B cell (primary cell): ENCODE measurements at places on chromosomes 11 and 22.

- H3K4me1 ChIP-seq: peaks cover 70% of the 10 kb centered on the region
- peaks cover 28% of the 10 kb centered on the region for H3K27me3 ChIP-seq
- no peak overlapping the region for H3K4me3 ChIP-seq
- H3K27ac ChIP-seq: no peak overlapping the region
- no peaks in the 10 kb centered on the region for H3K36me3 ChIP-seq
- DNase-seq: no peak
Measured at GRCh38 chr22:50308597-50308935, 1.1 kb upstream of the PLXNB2 start.

DNA sequence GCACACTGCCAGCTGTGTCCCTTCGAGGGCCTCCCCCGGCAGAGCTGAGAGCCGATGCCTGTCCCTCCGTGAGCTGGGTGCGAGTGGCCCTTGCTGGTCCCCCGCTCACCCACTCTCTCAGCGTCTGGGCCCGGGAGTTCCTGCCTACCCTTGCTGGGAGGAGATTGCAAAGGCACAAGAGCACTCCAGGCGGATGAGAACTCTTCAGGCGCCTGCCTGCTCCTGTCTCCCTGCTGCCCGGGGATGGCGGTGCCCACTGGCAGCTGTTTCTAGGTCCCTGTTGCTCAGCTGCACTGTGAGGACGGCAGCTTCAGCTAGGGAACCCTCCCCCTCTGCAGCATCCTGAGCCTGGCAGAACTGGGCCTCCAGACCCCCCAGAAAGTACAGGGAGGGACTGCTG, 61.1 kb downstream of the FLRT1 start:
- no peak overlapping the region for H3K27ac ChIP-seq
- H3K4me3 ChIP-seq: no peak overlapping the region
- no peak for DNase-seq
- H3K36me3 ChIP-seq: no peaks in the 10 kb centered on the region

DNA sequence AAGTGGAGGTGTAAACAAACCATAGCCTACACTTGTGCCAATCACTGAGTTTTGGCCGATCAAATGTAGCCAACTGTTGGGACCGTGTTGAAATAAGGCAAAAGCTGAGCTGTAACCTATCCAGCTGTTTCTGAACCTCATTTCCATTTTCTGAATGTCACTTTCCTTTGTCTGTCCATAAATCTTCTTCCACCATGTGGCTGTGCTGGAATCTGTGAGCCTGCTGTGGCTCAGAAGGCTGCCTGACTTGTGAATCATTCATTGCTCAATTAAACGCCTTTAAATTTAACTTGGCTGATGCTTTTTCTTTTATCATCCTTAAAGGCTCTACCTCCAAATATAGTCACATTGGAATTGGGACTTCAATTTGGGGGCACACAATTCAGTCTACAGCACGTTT, 203.1 kb upstream of the MPPED2 start:
- H3K36me3 ChIP-seq: no peaks in the 10 kb centered on the region
- no peaks in the 10 kb centered on the region for H3K27me3 ChIP-seq
- H3K4me3 ChIP-seq: no peak overlapping the region
- DNase-seq: no peak
- H3K27ac ChIP-seq: no peak overlapping the region

DNA sequence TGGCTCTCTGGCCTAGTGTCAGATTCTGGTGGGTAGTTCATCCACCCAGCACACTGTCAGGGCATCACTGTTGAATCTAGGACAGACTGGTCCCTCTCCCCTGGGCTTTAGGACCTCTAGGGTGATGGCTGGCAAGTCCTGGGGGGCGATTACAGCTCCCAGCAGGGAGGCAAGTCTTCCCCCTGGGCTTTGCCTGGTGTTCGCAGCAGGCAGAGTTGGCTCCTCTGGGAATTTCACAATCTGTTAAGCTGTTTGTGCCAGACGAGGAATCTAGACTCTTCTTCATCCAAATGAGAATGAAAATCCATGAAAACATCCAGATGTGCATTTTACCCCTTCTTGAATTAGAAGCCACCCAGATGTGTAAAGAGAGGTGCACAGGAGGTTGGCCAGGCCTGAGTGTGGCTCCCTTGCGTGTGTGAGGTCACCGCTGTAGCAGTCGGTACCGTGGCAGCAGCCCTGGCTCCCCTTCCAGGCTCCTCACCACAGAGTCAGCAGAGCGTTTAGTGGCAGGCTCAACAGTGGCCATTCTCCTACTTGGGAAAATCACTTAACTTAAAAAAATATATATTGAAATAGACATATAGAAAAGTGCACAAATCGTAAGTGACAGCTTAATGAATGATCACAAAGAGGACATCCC, 99.9 kb upstream of the TBCEL start:
- no peaks in the 10 kb centered on the region for H3K36me3 ChIP-seq
- no peak overlapping the region for H3K27ac ChIP-seq
- H3K27me3 ChIP-seq: no peaks in the 10 kb centered on the region
- H3K4me3 ChIP-seq: no peak overlapping the region
- DNase-seq: no peak

- peak; percentile 48 for DNase-seq
- peaks cover 59% of the 10 kb centered on the region for H3K4me1 ChIP-seq
- H3K36me3 ChIP-seq: peaks cover 54% of the 10 kb centered on the region
- no peak overlapping the region for H3K4me3 ChIP-seq
Measured at GRCh38 chr11:1880746-1881441, 10.8 kb downstream of the PRR33 start.

DNA sequence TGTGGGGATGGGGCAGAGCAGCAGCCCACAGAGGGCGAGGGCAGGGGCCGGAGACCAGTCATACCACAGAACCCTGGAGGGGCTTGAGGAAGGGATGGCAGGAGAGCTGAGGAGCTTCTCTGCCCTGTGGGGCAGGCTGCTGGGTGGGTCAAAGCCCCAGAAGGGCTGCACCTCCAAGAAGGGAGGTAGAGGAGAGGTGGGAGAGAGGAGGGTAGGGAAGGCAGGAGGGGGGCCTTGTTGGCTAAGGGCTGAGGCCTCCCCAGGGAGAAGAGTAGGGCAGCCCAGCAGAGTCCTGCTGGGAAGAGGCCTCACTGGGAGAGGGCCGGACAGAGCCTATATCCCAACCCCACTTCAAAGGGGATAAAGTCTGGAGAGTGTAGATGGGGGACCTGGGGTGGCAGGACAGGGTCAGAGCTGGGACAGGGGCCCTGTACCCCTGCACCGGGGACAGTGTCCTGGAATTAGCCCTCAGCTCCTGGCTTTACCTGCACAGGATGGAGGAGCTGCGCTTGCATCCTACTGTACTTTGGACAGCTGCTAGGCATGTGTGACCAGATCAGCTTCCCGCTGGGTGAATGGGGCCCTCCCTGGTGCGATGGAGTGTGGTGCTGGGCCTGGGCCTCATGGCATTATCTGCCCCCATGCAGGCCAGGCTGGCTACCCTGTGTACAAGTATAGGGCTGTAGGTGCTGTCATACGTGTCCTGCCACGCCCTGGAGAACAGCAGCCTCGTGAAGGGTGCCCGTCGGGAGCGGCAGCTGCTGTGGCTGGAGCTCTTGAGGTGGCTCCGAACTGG, 7.3 kb downstream of the DGCR6L start:
- peaks cover 3% of the 10 kb centered on the region for H3K4me1 ChIP-seq
- no peaks in the 10 kb centered on the region for H3K27me3 ChIP-seq
- no peak for DNase-seq
- no peak overlapping the region for H3K27ac ChIP-seq
- no peak overlapping the region for H3K4me3 ChIP-seq
- no peaks in the 10 kb centered on the region for H3K36me3 ChIP-seq

DNA sequence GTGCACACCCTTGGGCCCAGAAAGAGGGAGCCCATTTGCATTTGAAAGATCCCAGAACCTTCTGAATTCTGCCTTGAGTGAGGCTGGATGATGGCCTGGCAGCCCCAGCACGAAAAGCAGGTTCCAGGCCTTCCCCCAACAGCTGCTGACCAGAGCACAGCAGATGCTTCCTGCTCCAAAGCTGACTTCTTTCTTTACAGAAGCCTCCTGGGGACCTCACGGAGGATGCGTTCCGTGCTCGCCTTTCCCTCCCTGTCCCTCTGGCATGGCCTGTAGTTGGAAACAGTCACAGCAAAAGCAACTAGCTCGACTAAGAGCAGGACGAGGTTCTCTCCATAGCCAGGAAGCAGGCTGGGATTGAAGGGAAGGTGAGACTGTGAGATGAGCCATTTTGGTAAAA, 107.7 kb upstream of the B3GAT1 start:
- H3K4me1 ChIP-seq: no peaks in the 10 kb centered on the region
- H3K27ac ChIP-seq: no peak overlapping the region

- peak overlapping the region; percentile 43 for H3K4me3 ChIP-seq
- H3K27me3 ChIP-seq: peaks cover 56% of the 10 kb centered on the region
- peak; percentile 50 for DNase-seq
- no peak overlapping the region for H3K27ac ChIP-seq
- peaks cover 22% of the 10 kb centered on the region for H3K4me1 ChIP-seq
- no peaks in the 10 kb centered on the region for H3K36me3 ChIP-seq
Measured at GRCh38 chr22:49724893-49725489, 102.7 kb downstream of the BRD1 start.

- H3K27me3 ChIP-seq: no peaks in the 10 kb centered on the region
- no peaks in the 10 kb centered on the region for H3K36me3 ChIP-seq
- DNase-seq: no peak
- no peaks in the 10 kb centered on the region for H3K4me1 ChIP-seq
- H3K4me3 ChIP-seq: no peak overlapping the region
- no peak overlapping the region for H3K27ac ChIP-seq
Measured at GRCh38 chr11:92536883-92537282, 312.3 kb downstream of the FAT3 start.

DNA sequence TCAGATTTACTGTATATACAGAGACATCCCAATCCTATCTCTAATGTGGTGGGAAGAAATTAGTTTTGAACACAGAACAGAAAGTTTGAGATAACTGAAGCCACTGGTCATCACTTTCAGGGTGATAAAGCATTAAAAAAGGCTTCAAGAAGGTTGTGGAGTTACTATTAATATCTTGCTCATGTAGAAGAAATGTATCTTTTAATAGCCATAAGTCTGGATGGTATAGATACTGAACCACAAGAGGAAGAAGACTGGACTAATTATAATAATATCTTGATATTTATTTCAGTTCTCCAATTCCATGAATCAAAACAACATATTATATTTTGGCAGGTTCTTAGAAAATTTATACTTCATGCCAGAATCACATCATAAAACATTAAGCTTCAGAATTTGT, 137.1 kb downstream of the TMEM135 start:
- H3K27ac ChIP-seq: no peak overlapping the region
- no peaks in the 10 kb centered on the region for H3K36me3 ChIP-seq
- no peak overlapping the region for H3K4me3 ChIP-seq

DNA sequence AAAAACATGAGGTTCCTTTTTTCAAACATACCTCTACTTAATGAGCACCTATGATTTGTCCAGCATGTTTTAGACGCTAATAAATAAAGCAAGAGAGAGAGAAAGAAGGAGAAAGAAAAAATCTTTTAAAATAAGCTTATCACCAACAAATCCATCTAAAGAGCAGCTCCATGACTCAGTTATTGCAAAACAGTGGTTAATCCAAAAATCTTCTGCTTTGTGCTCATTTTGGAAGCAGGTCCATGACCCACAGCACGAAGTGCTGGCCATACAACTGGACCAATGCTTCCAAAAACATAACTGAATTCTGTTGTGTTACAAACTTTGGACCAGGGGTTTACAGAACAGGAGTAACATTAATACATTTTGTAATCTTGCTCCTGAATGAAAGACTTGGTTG, 696.6 kb downstream of the KCNA4 start:
- DNase-seq: no peak
- H3K27me3 ChIP-seq: no peaks in the 10 kb centered on the region
- H3K4me3 ChIP-seq: no peak overlapping the region
- H3K36me3 ChIP-seq: no peaks in the 10 kb centered on the region
- H3K4me1 ChIP-seq: no peaks in the 10 kb centered on the region
- no peak overlapping the region for H3K27ac ChIP-seq

DNA sequence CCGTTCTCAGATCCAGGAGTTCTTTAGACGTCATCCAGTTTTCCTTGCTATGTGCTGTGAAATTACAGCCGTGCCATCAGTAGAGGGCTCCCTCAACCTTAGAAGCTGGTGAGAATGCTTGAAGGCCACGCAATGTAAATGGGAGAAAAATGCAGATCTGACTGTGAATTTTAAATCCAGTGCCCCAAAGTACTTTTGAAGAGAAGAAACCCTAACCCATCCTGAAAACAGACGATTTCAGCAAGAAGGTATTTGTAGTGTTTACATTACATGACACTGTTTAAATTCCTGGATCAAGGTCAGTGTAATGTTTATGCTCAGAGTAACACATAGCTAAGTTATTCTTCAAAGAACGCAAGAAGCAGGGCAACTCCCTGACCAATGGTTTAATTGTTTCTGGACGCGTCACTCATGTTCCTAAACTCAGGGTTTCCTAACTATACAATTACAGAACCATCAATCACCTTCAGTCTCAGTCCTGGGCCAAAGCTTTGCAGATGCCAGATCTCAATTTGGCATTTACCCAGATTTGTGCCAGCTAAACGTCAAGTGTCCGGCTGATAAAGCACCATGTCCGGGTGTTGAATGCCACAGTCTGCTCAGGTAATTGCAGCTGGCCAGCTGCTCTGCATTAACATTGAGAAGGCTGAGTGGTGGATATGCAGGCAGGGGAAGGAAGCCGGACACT, 38.2 kb downstream of the ADAMTS8 start:
- H3K4me1 ChIP-seq: peaks cover 7% of the 10 kb centered on the region
- H3K4me3 ChIP-seq: no peak overlapping the region
- H3K27ac ChIP-seq: no peak overlapping the region
- H3K27me3 ChIP-seq: no peaks in the 10 kb centered on the region

GRCh38 chr11:60130496-60130895, 42.0 kb downstream of the MS4A2 start:
- H3K4me3 ChIP-seq: no peak overlapping the region
- H3K36me3 ChIP-seq: no peaks in the 10 kb centered on the region
- peaks cover 8% of the 10 kb centered on the region for H3K4me1 ChIP-seq
- peaks cover 4% of the 10 kb centered on the region for H3K27me3 ChIP-seq
- H3K27ac ChIP-seq: no peak overlapping the region

GRCh38 chr11:108253176-108253575, 30.3 kb downstream of the ATM start:
- no peak for DNase-seq
- H3K27me3 ChIP-seq: no peaks in the 10 kb centered on the region
- H3K4me3 ChIP-seq: no peak overlapping the region
- no peaks in the 10 kb centered on the region for H3K4me1 ChIP-seq
